ENCODE measurements at places on chromosomes 4 and X. TPM values are rescaled to one million over a fixed set of nuclear protein-coding genes. Genes with fewer than 3 reads are reported as not detected.

Gene USP17L22
- total RNA-seq = not detected

Gene HERC5
- total RNA-seq = 6.0 TPM

Gene PABPC1L2B
- not detected for total RNA-seq

Gene KLHL4
- 0.58 TPM for total RNA-seq

Gene ELOVL6
- total RNA-seq = 33.5 TPM

Gene MAGEA2B
- total RNA-seq = not detected

Gene NAT8L
- total RNA-seq = 0.17 TPM

Gene MAGED4
- total RNA-seq = 34.0 TPM

Gene PGRMC1
- 281 TPM for total RNA-seq
